ENCODE measurements at places on chromosomes 12 and 14. TPM values are rescaled to one million over a fixed set of nuclear protein-coding genes. Genes with fewer than 3 reads are reported as not detected.

The TCL1B gene
- total RNA-seq: not detected

The SERPINA3 gene
- 11.2 TPM for total RNA-seq

The ANO2 gene
- not detected for total RNA-seq

The CCDC88C gene
- 7.2 TPM for total RNA-seq

The AQP2 gene
- total RNA-seq: not detected

The CMTM5 gene
- total RNA-seq: not detected

The MANSC4 gene
- total RNA-seq: not detected
